NB4 (cell line): ENCODE measurements at places on chromosomes 1 and 21.

- no peak for DNase-seq
These were observed 26.2 kb downstream of the ARHGEF10L start for GRCh38 chr1:17565461-17566252.

DNA sequence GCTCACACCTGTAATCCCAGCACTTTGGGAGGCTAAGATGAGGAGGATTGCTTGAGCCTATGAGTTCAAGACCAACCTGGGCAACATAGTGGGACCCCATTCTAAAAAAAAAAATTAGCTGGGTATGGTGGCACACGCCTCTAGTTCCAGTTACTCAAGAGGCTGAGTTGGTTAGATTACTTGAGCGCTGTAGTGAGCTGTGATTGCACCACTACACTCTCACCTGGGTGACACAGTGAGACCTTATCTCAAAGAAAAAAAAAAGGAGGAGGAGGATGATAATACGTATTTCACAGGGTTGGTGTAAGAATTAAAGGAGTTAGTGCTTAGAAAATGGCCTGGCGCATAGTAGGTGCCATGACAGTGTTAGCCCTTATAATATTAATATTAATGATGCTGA is 144.1 kb downstream of the PLXNA2 start:
- no peak for DNase-seq

DNA sequence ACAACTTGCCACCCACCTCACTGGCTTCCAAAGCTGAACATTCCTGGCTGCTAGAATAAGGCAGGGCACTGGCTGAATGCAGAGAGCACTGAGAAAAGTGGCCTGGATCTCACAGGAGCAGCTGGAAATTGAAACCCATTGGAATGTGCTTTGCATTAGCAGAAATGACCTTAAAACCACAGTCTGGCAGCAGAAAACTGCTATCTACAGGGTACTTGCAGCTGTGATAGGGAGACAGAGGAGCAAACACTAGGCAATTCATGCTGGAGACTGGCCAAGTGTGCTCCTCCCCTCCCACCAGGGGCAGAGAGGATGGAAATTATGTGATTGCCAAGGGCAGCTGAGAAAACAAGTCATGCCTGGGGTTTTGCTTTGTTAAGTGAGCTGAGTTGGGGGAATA is 47.2 kb downstream of the HSD3B1 start:
- DNase-seq, result no peak

DNA sequence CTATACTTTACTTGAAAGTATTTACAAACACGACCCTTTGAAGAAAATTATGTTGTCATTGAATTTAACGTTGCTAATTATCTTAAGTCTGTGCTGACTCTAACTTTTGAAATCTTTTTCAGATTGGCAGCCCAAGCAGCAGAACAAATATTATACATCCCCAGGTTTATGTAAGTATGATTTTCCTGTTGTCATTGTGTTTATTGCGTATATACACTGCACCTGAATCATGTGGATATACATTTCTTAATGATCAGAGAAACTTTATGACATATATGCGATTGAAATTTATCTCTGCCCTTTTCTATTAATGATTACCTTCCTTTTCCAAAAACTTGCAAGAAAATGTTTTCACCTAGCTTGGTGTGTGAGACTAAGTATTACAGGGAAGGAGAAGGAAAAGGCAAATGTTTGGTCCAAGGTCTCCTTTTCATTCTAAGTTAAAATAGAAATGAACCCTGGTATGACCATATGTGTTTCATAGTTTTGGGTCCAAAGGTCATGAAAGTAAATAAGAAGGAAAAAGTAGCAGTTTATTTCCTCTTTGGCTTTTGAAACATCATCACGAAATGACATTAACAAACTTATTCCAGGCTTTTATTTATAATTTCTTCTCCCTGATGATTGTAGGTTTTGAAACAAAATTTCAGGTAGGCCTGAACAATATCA is 116.8 kb downstream of the VPS13D start:
- DNase-seq, result no peak

DNA sequence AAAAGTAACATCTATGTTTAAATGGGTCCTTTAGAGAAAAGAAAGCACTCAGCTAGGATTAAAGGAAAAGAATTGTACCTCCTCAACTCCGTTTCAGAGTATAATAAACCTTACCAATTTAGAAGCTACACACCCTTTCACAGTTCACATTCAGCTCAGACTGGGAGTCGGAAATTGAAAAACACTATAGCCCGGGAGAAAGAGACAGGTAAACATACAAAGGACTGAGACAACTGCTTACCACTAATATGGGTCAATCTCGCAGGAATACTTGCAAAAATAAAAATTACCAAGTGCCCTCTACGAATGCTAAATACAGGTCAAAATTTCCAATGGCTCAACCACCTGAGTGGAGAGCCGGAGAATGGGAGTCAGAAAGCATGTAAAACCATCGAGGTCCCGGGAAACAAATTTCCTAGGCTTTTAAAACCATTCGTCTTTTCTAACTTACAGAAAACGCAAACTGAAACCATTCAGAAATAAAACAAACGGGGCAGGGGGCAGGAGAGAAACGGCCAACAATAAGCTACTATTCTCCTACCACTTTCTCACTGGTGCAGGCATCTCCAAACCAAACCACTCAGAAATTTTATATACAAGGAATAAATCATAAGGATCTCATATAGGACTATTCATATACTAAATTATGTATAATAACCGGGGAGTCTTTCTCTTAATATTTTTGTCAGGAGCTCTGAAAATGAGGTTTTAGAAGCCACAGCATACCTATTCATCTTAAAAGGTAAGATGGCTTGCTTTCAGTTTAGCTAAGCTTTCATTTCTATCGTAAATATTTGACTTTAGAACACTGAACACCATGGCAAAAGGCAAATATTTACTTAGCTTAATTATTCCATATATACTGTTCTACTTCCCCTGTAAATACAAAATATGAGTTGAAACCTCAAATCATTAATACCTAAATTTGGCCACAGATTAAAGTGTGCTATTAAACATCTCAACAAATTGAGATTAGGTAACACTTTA is 136.5 kb downstream of the RERE start:
- no peak for DNase-seq

GRCh38 chr1:240414237-240414636 is 197.7 kb downstream of the GREM2 start:
- no peak for DNase-seq

- DNase-seq, result no peak
These were observed 164.4 kb downstream of the LIPI start for GRCh38 chr21:14046401-14046800.

- no peak for DNase-seq
These were observed 186.4 kb downstream of the RYR2 start for GRCh38 chr1:237228421-237228820.

DNA sequence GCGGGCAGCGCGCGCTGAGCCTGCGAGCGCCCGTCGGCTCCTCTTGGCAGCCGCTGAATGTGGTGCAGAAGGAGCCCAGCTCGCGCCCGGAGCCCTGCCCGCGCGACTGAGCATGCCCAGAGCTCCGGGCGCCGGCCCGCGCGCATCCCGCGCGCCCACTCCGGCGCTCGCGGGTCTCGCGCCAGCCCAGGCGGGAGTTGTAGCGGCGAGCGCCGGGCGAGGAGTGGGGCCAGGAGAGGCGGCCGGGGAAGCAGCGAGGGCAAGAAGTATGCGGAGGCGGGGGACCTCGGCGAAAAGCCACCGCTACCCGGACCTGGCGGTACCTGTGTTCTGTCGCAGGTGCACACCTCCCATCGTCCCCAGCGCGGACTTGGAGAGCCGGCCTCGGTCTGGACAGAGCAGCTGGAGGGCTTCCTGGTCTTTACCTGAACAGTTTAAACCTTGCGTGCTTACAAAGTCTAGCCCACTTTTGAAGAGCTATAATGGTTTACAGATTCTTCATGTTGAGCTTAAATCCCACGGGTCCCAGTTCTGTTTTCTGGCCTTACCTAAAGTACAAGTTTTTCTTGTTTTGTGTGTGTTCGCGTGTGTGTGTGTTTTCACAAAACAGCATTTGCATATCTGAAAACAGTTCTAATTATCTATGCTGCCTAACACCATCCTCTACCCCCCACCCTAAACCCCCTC is at the start of gene DDAH1:
Gene DDAH1 (minus strand): TSS at position 61 of the 687 bp plus-strand sequence. CDS start 114 bp downstream, outside the sequence.
- DNase-seq, result no peak

GRCh38 chr1:6588893-6589520 is 9.2 kb downstream of the ZBTB48 start:
- peak; percentile 39 for DNase-seq

DNA sequence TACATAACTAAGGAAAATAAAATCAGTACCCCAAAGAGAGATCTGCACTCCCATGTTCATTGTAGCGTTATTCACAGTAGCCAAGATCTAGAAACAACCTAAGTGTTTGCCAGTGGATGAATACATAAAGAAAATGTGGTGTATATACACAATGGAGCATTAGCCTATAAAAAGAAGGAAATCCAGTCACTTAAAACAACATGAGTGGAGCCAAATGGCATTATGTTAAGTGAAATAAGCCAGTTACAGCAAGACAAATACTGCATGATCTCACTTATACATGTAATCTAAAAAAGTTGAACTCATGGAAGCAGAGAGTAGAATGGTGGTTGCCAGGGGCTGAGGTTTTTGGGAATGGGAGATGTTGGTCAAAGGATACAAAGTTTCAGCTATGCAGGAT is 508.3 kb upstream of the B3GALT2 start:
- DNase-seq, result no peak

DNA sequence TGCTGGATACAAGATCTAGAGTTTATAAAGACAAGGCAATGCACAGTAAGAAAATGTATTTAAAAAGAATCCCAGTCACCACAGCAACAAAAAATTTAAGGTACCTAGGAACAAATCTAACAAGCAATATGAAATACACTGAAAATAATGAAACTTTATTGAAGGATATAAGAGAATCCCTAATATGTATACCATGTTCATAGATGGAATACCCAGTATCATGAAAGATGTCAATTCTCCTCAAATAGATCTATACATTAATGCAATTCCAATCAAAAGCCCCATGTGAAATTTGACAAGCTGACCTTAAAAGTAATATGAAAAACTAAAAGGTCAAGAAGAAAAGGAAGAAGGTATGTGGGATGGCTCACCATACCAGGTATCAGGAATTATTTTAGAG is 109.2 kb downstream of the COQ8A start:
- no peak for DNase-seq

GRCh38 chr1:227929751-227930472 is 17.8 kb downstream of the WNT9A start:
- no peak for DNase-seq

DNA sequence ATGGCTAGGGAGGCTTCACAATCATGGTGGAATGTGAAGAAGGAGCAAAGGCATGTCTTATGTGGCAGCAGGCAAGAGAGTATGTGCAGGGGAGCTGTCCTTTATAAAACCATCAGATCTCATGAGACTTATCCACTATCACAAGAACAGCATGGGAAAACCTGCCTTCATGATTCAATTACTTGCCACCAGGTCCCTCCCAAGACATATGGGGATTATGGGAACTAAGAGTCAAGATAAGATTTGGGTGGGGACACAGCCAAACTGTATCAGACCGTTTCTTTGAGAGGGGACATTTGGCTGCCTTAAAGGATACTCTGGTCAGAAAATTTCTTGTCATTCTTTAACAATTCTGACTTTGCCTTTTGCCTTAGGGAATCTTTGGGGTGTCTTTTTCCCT is 3.2 kb upstream of the XPR1 start:
- DNase-seq, result no peak

DNA sequence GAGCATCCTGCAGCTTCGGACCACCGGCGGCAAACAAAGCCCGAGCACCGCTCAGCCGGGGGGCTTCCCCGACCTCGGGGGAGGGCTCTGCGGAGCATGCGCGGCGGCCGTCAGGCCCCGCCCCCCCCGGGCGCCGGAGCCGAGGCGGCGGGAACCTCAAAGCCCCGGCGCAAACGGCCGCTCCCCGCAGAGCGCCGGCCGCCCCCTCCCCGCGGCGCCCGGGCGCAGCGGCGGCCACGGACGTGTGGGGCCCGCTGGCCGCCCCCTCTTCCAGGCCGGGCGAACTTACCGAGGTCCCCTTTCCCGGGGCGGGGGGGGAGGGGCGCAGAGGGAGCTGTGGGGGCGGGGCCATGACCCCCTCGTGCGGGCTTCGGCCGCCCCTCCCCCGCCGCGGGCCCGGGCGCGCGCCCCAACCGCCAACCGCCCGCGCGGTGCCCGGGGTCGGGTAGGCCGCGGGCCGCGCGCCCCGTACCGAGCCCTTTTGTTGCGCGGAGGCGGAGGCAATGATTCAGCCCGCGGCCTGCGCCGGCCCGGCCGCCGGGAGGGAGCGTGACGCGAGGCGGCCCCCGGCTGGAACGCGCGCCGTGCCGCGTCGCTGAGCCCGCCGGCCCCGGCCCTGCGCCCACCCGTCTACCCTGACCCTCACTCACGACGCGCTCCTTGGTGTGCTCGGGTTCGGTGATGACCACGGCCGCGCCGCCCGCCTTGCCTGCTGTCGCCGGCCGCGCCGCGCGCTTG is 1.7 kb downstream of the RCC2 start:
- peak; percentile 62 for DNase-seq

- no peak for DNase-seq
These were observed 273.2 kb downstream of the NPHP4 start for GRCh38 chr1:5718831-5719632.

DNA sequence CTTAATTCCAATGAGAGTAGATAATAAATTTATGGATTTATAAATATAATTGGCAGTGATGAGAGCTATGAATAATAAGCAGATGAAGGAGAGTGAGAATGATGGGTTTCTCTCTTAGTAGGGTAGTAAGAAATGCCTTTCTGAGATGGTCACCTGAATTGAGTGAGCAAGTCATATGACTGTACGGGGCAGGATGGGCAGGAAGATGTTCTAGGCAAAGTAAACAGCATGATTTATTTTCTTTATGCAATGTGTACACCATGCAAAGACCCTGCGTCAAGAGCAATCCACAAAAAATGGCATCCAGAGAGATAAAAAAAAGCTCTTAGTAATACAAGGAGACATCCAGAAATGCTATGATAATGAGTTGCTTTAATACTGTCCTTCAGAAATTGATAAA is 409.9 kb downstream of the HLX start:
- no peak for DNase-seq

DNA sequence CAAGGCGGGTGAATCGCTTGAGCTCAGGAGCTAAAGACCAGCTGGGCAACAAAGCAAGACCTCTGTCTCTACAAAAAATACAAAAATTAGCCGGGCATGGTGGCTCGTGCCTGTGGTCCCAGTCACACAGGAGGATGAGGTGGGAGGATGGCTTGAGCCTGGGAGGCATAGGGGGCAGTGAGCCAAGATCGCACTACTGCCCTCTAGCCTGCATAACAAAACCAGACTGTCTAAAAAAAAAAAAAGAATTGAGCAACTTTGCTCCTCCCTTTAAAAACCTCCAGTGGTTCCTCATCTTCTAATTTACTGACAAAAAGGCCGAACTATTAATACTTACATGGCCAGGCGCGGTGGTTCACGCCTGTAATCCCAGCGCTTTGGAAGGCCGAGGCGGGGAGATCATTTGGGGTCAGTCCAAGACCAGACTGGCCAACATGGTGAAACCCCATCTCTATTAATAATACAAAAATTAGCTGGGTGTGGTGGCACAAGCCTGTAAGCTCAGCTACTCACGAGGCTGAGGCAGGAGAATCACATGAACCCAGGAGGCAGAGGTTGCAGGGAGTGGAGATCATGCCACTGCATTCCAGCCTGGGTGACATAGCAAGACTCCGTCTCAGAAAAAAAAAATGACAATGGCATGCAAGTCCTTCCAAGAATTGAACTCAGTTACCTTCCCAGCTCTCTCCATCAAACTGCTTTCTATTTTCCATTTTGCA is 4.4 kb downstream of the ACBD3 start:
- peak; percentile 83 for DNase-seq
